K562 (cell line): ENCODE measurements at places on chromosomes 6 and 20. TPM values are rescaled to one million over a fixed set of nuclear protein-coding genes. Genes with fewer than 3 reads are reported as not detected.

DNA sequence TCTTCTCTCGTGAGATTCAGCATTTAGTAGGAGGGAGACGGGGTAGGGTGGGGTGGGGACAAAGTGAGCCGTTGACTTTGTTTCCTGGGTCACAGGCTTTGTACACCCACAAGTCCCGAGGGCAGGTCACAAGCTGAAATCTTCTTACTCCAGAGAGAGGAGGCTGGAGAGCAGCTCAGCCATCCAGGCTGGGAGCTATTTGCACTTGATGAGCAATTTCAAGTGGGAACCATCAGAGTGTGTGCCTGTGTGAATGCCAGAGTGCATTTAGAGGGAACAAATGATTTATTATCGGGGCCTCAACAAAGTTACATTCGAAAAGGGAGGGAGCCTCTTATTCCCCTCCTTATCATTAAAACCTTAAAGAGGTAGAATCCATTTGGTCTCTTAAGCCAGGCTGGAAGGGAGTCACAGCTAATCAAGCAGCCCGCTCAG, 155.7 kb upstream of the JARID2 start:
- DNase-seq = peak; percentile 90

MYCT1 gene
- total RNA-seq = not detected in 2 replicates

DNA sequence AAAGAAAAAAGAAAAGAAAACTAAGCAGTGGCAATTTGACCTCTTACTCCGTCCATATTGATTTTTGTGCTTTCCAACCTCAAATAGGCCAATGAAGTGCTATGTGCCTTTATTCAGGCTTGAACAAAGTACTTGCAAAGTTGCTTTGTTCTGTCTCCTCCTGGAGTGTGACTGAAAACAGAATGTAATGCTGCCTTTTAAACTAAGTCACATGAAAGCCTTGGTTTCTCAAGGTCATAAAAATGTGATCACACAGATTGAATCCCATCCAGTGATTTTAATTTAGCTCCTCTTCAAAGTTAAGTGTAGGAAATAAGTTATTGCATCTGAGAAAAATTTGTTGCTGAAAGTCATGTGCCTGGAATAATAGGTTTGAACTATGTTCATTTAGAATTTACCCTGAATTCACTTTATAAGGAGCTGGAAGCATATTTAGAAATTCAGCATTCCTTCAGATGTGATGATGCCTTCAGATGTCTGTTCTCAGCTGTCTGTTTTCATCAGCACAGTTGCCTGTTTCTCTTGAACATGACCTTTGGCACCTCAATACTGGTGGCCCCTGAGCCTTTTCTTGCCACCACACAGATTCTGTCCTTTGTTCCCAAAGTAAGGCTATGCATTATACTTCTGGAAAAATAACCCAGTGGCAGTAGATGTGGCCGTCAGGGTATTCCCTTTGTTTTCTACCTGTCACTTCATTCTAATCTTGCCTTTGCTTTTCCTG, 48.8 kb downstream of the KIZ start:
- DNase-seq = no peak

SLC22A2 gene
- total RNA-seq = not detected in 2 replicates

- DNase-seq = no peak
Observed at GRCh38 chr6:154157082-154157481, 118.0 kb downstream of the OPRM1 start.

RAMACL gene
- 0.11 TPM in 1 of 2 replicates, not detected in the other for total RNA-seq

DNA sequence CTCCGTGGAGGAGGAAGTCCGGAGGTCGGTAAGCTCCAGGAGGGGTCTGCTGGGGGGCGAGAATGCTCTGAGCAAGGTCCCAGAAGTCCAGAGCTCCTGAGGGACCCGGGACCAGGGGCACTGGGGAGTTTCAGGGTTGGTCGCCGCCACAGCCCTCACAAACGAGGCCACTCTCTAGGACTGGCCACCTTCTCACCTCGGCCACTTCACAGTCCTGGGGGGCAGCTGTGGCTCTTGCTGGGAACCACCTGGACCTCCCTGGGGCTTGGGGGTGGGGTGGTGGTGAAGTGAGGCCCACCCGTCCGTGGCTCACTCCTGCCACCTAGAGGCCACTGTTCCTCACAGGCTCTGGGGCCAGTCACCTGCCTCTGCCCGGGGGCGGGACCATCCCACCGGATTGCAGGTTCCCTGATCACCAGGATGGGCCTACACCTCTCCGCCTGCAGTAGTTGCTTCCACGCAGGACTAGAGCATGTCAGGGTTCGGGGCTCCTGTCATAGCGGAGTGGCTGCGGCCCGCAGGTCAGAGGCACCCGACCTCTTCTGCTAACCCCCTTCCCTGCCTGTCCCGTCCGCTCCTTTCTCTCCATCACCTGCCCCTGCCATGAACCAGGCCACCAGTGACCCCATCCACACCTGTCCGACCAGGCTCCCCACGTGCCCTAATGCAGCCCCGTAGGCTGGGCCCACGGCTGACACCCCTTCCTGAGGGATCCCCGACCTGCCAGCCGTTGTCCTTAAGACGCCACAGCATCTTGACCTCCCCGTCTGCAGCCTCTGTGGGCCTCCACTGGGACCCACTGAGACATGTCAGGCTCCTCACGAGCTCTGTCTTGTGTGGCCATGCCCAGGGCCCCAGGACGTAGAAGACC, 5.1 kb upstream of the TCEA2 start:
- peak; percentile 89 for DNase-seq

DNA sequence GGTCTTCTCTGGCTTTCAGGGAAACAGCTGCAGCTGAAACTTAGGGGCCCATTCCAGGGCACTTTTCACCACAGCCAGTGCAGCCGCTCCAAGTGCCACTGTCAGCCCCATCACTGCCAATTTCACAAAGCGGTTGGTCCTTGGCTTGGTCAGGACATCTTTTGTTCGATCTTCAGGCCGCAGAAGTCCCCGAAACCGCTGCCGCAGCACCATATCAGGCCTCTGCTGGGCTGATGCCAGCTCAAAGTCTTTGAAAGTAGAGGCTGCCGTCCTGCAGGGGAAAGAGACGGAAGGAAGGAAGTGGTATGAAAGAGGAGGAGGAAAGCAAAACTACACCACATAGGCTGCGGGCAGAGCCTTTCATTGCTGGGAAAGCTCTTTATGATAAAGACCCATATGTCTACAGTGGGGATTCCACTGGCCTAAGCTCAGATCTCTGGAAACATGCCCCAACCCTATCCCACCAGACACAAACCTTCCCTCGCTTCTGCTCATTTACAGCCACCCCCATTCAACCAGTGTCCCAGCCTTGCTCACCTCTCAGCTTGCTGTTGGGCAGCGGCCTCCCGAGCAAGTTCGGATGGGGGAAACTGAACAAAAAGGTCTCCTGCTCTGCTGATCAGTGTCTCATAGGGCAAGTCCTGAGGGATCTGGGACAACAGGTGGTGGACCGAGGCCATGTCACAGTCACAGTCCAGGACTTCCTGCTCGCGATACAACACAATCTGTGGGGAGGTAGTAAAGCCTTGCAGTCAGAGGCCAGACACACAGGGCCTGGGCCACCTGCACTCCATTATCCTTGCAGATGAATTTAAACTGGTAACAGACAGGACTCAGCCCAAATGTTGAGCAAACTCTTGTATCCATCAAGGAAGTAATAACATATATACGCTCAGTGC, 23.5 kb downstream of the TBC1D20 start:
- DNase-seq = no peak

FAM162B gene
- total RNA-seq = not detected in 2 replicates

PACRG gene
- not detected in 2 replicates for total RNA-seq

DNA sequence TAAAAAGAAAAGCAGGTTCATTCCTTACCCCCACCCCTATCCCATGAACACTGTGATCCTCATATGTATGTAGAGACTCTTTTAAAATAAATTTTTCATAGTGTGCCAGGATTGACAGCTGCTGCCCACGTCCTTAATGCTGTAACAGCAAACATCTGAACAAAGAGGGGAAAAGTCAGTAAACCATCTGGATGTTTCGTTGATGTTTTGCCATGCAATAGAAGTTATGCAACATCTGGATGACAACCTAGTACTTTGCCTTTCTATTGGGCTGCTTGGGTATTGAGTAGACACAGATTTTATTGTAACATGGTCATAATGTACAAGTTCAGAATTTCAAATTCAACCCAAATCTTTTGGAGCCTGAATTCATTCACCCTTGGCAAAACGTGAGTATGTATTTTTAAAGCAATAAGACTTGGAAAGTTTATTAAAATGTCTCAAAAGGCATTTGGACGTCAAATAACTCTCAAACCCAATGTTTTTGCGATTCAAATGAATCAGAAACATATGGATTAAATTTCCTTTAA, 500.3 kb downstream of the DHX35 start:
- no peak for DNase-seq

DNA sequence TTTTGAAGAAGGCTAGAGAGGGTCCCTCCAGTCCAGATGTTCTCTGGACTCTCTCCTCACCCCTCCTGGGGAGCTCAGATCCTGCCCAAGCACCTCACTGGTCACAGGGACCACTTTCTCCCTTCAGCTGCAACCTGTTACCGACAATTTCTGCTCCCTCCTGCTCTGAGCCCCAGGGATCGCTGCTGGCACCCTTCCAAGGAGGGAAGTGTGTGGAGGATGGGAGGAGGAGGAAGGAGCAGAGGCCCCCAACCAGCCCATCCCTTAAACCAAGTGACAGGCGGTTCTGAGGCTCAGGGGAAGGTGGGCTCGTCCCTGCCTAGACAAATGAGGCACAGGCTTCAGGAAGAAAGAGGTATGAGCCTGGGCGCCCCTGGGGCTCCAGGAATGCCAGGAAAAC, 13.9 kb downstream of the PMEPA1 start:
- no peak for DNase-seq

- DNase-seq = no peak
Observed at GRCh38 chr20:48813930-48814546, 13.8 kb downstream of the PREX1 start.

- DNase-seq = no peak
Observed at GRCh38 chr6:11164717-11165646, 53.5 kb upstream of the ERVFRD-1 start.

SPATS1 gene
- not detected in 2 replicates for total RNA-seq

DNA sequence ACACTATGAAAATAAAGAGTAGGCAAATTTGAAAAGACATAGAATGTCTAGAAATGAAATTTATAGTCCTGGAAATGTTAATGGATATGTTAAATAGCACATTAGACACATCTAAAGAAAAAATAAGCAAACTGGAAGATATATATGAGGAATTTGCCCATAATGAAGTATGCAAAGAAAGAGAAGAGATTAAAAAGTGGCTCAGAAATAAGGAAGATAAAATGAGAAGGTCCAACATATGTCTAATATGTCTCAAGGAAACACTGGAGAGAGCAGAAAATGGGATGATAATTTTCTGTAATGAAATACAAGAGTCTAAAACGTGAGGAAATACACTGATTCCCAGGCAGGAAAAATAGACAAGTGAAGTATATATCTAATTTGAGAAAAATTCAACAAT, 36.6 kb upstream of the ARID1B start:
- no peak for DNase-seq

DNMT3B gene
- 69.5 and 74.8 TPM in 2 replicates for total RNA-seq

DNA sequence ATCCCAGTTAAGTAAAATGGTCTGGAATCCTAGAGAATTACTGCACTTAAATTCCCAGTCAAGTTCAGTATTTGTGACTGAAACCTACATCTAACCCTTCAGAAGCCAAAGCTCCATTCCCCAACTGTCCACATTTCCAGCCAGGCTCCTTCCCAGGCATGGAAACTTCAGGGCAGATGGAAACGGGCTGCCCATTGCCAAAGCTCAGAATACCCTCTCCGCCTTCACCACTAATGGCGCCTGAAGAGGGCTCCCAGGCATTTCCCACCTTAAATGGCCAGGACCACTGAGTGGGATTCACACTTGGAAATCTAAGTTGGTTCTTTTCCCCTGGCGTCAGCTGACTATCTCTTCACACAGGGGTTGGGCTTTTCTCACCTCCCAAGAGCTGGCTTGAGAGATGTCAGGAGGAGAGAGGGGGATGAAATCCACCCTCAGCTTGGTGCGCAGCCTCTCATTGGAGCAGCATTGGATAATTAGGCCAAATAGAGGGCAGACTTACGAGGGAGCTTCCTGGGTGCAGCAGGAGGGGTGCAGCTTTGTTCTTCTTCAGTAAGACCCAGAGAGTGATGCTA, 82.9 kb downstream of the ANKRD60 start:
- no peak for DNase-seq

- DNase-seq = no peak
Observed at GRCh38 chr6:89050155-89050554, 30.4 kb upstream of the PNRC1 start.

DNA sequence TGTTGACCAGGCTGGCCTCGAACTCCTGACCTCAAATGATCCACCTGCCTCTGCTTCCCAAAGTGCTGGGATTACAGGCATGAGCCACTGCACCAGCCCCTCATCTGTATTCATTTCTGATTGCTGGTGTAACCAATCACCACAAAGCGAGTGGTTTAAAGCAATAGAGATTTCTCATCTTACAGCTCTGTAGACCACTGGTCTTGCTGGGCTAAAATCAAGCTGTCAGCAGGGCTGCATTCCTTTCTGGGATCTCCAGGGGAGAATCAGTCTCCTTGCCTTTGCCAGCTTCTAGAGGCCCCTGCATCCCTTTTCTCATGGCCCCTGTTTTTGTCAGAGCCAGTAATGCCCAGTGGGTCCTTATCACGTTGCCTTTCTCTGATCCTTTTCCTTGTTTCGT, 49.9 kb upstream of the PMEPA1 start:
- no peak for DNase-seq

SLC2A10 gene
- total RNA-seq = 0.16 and 0.58 TPM in 2 replicates

GRCh38 chr6:46039646-46040045, 24.0 kb upstream of the CLIC5 start:
- DNase-seq = no peak

DNA sequence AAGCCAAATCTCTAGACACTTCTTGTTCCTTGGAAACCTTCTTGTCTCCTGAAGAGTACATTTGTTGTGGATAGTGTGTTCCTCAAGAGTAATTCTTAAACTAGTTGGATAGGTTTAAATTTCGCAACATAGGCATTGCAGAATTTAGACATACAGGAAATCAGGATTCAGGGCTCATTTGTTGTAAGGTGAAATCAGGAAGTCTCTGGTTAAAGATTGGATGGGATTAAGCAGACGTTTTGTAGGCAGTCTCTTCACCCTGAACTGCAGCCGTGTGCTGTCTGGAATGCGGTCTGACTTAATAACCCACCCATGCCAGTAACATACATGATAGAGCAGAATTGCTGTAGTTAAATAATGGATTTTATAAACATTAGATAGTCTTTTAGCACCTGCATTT, 21.7 kb downstream of the HIVEP1 start:
- DNase-seq = no peak

- DNase-seq = peak; percentile 39
Observed at GRCh38 chr20:49323622-49324238, 45.9 kb upstream of the ZNFX1 start.
